ENCODE measurements at places on chromosomes 5 and 9.

DNA sequence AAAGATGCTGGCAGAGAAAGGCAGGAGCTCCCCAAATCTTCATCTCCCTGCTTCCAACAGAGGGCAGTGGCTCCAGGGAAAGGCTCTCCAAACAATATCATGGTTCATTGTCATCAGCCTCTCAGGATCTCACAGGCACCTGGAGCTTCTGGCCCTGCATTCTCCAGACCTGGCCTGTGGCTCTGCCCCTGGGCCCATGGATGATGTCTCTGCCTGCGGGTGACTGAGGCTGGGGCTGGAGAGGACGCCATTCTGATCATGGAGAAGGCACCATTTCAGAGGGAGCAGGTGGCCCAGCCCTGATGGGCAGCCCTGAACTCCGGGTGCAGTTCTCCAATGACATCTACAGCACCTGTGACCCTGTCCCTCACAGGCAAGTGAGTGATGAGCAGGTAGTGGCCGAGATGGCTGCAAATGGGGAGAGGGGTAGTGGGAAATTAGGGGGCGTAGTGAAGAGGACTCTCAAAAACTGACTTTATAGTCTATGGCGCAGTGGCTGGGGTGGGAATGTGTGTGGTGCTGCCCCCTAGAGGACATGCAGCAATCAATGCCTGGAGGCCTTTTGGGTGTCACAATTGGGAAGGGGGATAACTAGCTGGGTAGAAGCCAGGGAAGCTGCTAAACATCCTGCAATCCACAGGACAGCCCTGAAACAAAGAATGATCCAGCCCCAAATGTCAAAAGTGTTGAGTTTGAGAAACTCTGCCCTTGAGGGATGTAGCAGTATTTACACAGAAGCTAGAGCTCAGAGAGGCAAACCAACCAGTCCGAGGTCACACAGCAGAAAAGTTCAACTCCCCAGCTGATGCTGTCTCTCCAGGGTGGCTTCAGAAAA is 3.2 kb downstream of the SH3PXD2B start:
- DNase-seq = peak; percentile 41

GRCh38 chr5:142360607-142361120 is 35.8 kb upstream of the SPRY4 start:
- DNase-seq = peak; percentile 46

DNA sequence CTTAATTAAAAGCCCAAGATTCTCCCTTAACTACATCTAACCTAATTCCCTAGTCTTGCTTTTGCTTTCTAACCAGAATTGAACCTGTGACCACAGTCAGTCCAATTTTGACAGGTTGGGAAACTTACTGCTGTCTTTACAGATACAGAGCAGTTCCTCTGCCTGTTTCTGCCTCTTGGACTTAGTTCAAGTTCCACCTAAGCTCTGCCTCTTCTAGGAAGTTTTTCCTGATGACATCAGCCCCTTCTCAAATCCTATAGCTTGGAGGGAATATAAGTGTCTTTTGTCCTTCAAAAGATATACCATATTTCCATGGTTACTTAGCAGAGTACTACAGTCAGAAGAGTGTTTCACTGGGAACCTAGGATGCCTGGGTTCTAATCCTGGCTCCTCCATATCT is 31.7 kb downstream of the BRINP1 start:
- DNase-seq = no peak

DNA sequence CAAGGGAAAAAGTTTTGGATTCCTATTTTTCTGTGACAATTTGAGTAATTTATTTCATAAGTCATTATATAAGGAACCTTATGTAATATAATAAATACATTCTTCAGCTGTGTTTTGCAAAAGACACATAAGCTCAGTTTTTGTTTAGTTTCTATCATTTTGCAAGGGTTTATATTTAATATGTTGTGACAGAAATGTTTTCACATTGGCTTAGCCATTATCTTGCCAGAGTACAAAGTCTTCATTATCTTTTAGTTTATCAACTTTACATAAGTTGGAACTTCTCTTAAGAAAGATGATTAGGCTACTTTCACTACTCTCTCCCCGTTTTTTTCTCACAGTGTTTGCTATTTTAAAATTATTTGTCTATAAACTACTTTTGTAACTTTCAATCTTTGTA is 54.8 kb downstream of the ERCC6L2 start:
- no peak for DNase-seq

- DNase-seq = no peak
Measured at GRCh38 chr9:135076143-135076875, 11.2 kb upstream of the OLFM1 start.

All from fibroblast of skin of abdomen (primary cell).